ENCODE measurements at places on chromosomes 11 and 22.

DNA sequence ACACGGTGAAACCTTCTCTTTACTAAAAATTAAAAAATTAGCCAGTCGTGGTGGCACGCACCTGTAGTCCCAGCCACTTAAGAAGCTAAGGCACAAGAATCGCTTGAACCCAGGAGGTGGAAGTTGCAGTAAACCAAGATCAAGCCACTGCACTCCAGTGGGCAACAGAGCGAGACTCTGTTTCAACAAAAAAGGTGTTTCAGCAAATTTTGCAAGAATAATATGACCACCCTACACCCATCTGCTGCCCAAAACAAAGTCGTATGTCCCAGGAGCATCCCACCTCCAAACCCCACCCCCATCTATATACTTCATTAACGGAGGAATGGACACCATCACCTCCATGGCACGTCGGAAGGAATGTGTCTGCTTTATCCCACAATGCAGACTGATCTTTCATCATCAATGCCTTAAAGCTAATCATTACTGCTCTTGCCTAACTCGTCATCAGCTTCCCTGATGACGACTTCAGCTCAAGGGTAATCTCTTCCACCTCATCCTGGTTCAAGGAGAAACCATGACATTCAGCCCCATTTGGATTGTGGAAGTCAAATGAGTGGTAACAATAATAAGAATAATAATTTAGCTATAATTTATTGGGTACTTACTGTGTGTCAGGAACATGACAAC is 34.1 kb downstream of the SCGB1A1 start:
- DNase-seq = no peak

DNA sequence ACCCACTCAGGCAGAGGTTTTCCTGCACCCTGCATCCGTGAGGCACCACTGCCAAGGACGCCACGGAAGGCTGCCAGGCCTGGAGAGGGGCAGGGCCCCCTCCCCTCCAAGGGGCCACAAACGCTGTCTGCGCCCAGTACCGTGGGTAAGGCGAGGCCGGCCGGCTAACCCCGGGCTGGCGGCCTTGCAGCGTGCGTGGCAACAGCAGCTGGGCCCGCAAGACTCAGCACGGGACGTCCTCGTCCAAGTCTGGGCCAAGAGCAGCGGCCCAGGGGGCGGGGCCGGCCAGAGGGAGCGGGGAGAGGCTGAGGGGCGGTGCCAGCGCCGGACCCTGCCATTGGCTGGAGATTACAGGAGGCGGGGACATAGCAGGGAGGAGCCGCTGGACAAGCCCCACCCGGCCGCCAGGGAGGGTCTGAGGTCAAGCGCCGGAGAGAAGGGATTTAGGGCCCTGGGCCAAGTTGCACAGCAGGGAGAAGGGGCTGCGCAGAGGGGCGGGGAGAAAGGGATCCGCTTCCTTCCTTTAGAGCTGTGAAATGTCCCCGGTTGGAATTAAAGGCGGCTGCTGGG is 16.0 kb downstream of the SLC43A1 start:
- DNase-seq = no peak

DNA sequence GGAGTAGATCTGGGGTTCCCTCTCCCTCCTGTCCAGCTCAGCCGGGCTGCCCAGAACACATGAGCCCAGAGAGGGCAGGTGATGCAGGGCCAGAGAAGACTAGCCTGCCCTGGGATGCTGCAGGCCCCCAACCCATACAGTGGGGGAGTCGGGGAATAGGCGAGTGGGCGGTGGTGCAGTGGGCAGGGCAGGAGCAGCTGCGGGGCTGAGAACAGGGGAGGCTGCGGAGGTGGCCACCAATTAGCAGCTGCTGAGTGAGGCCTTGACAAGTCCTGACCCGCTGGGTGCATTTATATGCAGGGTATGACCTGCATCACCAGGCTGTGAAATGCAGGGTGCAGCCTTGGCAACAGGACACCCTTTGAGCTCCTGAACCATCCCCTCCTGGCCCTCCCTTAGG is 43.1 kb downstream of the NFAM1 start:
- DNase-seq = no peak

GRCh38 chr22:19689408-19689807 is 24.9 kb upstream of the SEPTIN5 start:
- DNase-seq = no peak

GRCh38 chr11:21321072-21321471 is 651.7 kb downstream of the NELL1 start:
- DNase-seq = no peak

GRCh38 chr11:21520244-21520643 is 672.6 kb upstream of the ANO5 start:
- DNase-seq = no peak

GRCh38 chr22:37998543-37998942 is 14.2 kb upstream of the SOX10 start:
- no peak for DNase-seq

DNA sequence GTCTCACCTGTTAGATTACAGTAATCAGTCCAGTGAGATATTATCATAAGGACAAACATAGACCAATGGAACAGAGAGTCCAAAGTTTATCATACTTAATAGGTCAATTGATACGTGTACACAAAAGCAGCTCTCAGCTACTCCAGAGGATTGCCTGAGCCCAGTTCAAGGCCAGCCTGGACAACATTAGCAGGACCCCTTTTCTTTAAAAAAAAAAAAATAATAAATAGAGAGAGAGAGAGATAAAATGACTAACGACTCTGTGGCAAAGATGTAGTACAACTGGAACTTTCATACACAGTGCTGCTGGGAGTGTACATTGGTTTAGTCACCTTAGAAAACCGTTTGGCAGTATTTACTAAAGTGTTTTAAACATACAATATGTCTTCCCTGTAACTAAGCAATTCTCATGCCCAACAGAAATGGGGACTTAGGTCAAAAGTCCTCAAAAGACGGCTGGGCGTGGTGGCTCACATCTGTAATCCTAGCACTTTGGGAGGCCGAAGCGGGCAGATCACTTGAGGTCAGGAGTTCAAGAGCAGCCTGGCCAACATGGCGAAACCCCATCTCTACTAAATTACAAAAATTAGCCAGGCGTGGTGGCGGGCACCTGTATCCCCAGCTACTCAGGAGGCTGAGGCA is 10.6 kb downstream of the SNX32 start:
- DNase-seq = no peak

GRCh38 chr11:105740164-105740903 is 130.5 kb downstream of the GRIA4 start:
- no peak for DNase-seq

DNA sequence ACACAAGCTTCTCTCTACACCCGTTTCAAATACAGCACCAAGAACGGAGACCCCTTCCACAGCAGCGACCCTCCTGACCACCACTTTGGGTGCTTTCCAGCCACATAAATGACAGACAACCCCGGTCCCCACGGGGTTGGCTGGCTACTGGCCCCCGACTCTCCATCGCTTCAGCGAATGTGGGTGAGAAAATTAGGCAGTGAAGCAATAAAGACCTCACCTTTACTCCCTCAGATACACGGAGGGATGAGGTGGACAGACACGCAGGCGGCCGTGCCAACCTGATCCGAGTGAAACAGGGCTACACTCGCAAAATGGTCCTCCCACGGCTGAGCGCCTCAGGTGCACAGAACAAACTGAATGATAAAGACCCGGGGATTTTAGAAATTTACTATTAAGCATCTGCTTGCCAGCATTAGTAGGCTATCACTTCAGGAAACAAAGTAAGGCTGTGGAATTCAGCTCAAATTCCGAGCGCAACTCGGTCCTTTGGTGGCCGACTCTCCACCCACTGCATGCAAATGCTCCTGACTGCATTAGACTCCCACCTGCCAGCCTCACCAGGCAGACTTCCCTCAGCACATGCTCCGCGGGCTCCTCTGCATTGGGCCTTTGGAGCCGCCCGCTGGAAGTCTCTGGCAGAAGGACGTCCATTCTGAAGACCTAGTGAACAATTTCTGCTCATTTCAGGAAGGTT is 12.8 kb upstream of the EFCAB6 start:
- DNase-seq = no peak

GRCh38 chr11:123434911-123435310 is 4.8 kb downstream of the GRAMD1B start:
- DNase-seq = no peak

GRCh38 chr11:92329646-92330045 is 105.0 kb downstream of the FAT3 start:
- DNase-seq = no peak

DNA sequence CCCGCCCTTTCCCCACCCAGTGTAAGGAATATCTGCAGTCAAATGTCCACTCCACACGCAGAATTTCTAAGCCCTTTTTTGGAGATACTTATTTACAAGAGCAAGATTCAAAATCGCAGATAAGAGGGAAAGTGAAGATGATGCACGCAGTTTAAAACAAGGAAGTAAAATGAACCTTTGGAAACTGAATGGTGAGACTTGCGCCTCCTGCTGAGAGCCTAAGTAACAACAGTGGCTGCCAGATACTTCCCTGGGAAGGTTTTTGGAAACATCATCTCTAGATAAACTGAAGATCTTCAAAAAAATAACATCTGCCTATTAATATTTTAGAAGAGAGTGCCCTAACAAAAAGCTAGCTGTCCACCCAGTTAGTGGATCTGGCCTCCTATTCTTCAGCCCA is 963.1 kb upstream of the FAT3 start:
- no peak for DNase-seq

DNA sequence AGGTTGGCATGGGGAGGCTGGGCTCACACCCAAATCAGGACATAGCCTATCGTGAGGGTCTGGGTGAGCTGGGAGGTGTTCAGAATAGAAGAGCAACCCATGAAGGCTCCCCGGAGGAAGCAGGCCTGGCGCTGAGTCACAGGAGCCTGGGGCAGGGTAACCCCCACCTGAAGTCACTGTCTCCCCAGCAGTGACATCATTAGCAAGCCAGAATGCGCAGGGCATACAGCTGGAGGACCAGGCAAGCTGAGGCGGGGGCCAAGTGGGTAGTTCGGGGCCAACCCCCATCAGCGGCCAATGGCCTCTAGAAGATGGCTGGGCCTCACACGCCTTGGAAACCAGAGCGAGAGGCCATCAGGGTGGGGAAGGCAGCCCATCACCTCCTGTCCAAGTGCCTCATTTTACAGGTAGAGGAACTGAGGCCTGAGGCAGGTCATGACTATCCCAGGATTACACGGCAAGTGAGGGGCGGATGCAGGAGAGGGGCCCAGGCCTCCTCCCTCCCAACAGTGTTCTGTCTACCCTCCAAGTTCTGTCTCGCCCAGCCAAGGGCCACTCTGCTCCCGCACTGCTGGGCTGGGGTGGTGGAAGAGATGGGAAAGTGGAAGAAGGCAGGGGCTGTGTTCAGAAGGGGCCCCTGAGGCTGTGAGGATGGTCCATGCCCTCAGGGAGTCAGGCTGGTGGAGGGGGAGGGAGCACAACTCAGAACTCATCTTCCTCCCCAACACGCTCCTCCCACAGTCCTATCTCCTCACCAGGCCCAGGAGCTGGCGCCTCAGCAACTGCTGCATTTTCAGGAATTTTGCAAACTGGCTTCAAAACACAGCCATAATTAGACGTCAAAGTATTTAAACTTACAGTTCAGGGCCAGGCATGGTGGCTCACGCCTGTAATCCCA is 24.6 kb downstream of the RPL3 start:
- DNase-seq = no peak

- peak; percentile 32 for DNase-seq
These were observed 1.4 kb downstream of the PCSK7 start for GRCh38 chr11:117230286-117230961.

- no peak for DNase-seq
These were observed 32.3 kb downstream of the CCDC34 start for GRCh38 chr11:27330633-27331270.

GRCh38 chr22:20777420-20778177 is 3.7 kb downstream of the SERPIND1 start:
- DNase-seq = no peak

DNA sequence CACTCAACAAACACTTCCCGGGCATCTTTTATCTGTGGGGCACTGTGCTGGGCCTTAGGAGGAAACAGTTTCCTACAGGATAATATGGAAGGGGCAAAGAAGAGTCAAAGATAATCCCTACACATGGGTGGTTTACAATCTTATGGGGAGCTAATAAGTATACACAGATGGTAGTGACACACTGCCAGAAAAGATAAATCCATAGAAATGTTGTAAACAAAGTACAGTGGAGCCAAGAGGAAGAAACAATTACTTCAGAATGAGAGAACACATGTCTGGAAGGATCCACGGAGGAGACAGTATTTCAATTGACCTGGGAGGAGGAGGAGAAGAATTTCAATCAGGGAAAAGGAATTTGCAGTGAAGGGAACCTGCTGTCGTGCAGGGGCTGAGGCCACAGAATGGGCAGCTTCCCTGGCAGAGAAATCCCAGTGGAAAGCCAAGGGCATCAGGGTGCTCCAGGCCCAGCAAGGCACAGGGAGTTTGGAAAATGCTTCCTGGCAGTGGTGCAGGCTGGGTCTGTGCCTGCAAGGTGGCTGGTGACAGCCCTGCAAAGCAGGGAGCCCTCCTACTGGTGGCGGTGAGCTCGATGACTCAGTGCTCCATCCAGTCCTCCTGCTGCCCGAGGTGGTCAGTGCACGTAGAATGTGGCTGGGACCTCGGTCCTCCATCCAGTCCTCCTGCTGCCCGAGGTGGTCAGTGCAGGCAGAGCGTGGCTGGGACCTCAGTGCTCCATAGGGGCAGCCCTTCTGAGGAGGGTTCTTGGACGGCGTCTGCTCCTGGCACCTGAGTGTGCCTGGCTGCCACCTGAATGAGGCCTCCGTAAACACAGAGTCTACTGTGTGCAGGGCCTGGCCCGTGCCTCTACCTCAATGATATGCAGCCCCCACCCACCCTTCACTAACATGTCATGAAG is 444.3 kb upstream of the B3GAT1 start:
- DNase-seq = no peak

- no peak for DNase-seq
These were observed 99.7 kb upstream of the SYT13 start for GRCh38 chr11:45385844-45386243.

- DNase-seq = no peak
These were observed 824 bp upstream of the LGALS12 start for GRCh38 chr11:63504933-63505586.

DNA sequence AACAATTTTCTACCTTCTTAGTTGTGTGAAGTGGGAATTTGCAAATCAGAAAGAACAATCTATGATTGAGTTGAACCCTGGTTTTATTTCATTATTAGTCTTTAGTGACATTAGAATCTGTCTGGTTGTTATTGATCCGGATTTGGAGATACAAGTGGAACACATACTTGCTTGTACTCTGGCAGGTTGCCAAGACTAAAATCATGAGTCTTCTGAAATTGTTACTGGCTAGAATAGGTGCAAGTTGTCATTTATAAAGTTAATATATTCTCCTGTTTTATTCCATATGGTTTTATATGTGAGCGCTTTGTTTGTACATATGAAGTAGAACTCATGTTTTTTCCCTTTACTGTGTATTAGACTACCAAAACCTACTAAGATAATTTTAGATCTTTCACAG is 23.0 kb downstream of the CCDC15 start:
- no peak for DNase-seq

- no peak for DNase-seq
These were observed 23.2 kb downstream of the IFITM10 start for GRCh38 chr11:1727096-1727690.

GRCh38 chr11:57480409-57481137 is 20.2 kb downstream of the RTN4RL2 start:
- peak; percentile 47 for DNase-seq

DNA sequence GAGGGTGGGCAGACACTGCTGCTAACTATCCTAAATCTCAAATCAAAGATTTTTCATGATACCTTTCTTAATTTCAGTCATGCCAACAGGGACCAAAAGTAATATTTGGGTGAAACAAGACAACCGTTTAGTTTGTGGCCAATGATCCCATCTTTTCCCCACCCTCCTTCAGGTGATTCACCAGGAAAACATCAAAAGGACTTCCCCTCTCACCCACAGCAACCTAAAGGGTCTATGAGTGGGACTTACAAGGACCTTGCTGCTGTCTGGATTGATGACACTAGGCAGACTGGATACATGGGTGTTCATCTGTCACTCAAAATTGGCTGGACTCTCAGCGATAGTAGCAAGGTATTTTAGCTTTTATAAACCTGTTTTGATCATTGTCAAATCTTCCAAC is 62.0 kb upstream of the ZC3H12C start:
- no peak for DNase-seq
